SK-N-DZ (cell line): ENCODE measurements at places on chromosomes 4 and X.

DNA sequence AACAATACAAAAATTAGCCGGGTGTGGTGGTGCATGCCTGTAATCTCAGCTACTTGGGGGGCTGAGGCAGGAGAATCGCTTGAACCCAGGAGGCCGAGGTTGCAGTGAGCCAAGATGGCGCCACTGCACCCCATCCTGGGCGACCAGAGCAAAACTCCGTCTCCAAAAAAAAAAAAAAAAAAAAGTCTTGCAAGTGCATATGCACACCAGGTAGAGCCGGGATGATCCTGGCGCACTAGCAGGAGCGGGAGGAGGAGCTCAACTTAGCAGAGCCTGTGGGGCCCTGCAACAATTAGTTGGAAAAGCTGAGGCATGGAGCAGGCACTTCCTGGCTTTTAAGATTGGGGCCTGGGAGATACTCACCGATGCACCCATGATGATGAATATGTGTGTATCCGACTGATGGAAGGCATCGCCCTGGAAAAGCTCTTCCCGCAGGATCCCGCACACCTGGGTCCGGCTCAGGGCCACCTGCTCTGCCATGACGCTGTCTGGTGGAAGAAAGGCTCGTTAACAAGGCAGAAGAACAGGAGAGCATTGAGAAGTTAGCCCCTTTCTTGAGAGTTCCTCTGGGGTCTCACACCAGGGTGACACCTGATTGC, 872 bp downstream of the G6PD start:
- no peak for DNase-seq

- DNase-seq = peak; percentile 85
Observed at GRCh38 chrX:153526042-153526441, 8.6 kb downstream of the ATP2B3 start.

- no peak for DNase-seq
Observed at GRCh38 chr4:85792376-85793232, 317.7 kb downstream of the ARHGAP24 start.

GRCh38 chr4:25834411-25835107, 28.2 kb downstream of the SEL1L3 start:
- DNase-seq = no peak

DNA sequence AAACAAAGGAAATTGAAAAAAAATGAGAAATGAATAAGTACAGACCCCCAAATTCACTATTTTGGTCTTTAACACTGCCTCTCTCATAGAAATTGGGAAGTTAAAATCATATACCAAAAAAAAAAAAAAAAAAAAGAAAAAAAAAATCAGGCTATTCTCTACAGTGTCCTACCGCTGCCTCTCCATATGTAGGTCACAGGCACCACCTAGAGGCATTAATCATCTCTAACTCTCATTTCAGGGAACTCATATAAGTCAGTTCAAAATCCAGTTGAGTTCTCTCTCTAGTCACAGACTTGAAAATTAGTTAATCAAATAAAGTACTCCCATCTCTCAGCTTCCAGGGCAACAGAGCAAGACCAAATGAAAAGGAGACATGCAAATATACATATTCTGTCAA, 47.9 kb downstream of the COX18 start:
- DNase-seq = peak; percentile 21

GRCh38 chr4:22635692-22636091, 57.0 kb upstream of the GBA3 start:
- DNase-seq = no peak

DNA sequence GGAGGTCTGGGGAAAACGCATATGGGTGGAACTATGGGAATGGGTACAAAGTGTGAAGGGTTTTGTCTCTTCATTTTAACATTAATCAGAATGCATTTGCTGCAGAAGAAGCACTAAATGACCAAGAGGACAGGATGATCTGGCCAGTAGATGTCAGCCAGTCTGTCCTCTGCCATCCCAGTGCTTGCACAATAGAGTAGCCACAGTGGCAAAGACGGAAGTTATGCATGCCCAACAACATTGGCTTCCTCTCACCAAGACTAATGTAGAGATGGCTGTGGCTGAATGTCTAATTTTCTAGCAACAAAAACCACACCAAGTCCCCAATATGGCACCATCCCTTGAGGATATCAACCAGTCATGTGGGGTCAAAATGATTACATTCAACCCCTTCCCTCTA, 45.0 kb upstream of the ARHGEF6 start:
- no peak for DNase-seq

GRCh38 chr4:121978172-121978516, 26.3 kb upstream of the TRPC3 start:
- no peak for DNase-seq

DNA sequence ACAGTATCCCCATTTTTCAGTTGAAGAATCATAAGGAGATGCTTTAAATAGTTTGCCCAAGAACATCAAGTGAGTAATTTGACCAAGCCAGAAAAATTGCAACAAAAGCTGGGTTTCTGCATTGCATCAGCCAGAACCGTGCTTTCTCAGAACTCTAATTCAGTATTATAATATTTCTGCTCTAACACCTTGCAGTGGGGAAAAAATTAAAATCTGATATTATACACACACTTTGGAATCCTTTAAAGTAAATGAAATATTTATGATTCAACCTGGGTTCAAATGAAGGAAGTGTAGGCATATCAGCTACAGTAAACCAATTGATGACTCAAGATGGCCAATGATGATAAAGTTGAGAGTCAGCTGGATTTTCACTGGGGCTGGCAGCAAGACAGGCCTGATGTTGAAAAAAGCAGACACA, 387.6 kb upstream of the ZFP42 start:
- no peak for DNase-seq

DNA sequence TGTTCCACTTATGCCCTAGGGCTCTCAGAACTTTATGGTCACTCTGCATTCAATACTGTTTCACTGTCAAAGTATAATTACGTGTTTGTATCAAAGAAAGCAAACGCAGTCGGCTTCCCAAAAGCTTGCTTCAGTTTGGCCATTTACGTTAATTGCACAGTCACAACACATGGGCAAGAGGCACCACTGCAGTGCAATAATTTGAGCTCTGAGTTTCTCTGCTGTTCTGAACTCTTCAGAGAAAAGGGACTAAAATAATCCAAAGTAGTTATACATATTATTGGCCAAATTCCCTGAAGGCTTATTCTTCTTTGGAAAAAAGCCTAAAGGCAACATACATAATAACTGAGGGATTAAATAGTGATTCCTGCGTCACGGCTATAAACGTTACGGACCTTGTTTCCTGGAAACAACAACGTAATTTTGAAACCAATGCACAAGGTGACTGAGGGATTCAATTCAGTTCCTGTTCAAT, 51.3 kb downstream of the RNF150 start:
- no peak for DNase-seq

DNA sequence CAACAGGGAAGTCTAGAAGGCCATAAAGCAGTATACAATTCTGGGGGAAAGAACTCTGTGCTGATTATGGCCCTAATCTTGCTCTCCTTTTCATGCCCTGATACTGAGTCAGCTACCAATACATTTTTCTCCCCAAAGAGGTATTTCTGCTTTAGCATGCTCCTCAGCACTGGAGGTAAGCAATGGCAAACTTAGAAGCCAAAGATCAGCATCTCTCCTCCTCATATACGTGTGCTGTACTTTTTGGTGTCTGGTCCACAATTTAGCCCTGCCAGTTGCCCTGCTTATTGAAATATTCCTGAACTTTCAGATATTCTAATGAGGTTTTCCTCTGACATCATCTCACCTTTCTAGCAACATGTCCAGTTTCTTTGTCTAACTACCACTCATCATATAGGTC, 226.2 kb downstream of the FSTL5 start:
- no peak for DNase-seq

GRCh38 chrX:31126205-31126604, 54.4 kb upstream of the FTHL17 start:
- no peak for DNase-seq

- peak; percentile 23 for DNase-seq
Observed at GRCh38 chr4:171650543-171650942, 162.7 kb upstream of the GALNTL6 start.

DNA sequence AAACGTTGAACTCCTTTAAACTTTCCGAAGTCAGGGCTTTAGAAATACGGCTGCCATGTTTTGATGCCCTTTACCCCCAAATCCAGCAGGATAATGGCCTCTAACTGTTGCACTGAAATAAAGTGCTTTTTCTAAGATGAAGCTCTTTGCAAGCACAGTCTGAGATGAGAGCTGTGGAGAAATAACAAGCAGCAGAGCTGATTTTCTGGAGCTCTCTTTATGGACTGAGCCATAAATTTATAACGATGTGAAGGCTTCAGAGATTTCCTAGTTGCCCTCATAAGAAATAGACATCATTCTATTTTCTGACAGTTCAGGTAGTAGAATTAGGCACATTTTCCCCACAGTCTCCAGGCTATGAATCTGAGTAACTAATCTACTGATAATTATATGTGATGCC, 567.3 kb downstream of the PDHA2 start:
- DNase-seq = no peak

DNA sequence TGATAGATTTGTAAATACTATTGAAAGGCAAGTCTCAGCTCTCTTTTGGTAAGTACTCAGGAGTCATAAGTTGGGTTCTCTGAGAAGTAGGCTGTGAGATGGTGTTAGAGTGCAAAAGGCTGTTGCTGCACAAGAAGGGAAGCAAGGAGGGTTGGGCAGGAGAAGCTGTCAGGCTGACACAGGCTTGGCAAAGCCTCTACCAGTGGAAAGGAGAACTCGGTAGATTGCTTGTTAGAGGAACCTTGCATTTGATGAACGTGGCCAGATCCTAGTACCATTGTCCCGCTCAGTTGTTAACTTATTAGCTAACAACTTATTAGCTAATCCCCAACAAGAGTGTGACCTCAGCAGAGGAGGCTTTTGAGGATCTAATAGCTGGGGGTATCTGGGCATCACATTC, 449.3 kb upstream of the BOD1L1 start:
- no peak for DNase-seq

- no peak for DNase-seq
Observed at GRCh38 chr4:52943677-52944076, 81.6 kb downstream of the RASL11B start.

DNA sequence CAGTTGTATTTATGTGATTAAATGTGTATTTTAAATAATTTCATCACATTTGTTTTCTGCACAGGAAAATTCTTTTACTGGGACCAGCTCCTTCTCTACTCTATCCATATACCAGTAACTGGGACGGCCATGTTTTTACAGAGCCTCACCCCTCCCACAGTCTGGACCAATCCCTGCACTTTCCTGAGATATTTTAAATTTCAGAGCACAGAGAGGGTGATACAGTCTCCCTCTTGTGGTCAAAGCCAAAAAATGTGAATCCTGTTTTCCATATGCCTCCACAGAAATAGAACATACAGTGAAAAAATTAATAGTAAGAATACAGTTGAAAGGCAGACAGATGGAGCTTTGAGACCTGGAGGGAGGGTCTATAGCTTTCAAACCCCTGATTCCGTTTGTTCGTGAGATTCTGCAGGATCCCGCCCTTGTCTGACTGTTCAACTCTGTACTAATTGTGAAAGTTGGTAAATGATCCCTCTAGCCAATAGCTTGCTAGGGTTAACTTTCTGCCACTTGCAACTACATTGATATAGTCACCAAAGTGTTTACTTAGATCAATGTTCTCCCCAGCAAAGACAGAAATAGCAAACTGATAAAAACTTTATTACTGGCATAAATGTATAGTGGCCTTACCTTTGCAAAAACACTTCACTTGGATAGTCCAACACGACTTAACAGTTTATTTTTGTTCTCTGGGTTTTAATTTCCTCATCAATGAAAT, 172.2 kb downstream of the PPARGC1A start:
- DNase-seq = peak; percentile 16

GRCh38 chrX:3516051-3516541, 169.6 kb upstream of the MXRA5 start:
- no peak for DNase-seq

DNA sequence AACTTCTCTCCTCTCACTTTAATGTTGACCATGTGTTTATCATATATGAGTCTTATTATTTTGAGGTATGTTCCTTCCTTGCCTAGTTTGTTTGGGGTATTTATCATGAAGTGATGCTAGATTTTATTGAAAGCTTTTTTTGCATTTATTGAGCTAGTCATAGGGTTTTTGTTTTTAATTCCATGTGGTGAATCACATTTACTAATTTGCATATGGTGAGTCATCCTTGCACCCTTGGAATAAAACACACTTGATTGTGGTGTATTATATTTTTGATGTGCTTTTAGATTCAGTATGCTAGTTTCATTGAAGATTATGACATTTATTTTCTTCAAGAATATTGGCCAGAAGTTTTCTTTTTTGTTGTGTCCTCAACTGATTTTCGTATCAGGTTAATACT, 464.6 kb downstream of the PCDH18 start:
- no peak for DNase-seq

GRCh38 chr4:123449780-123450179, 53.2 kb downstream of the SPRY1 start:
- no peak for DNase-seq

DNA sequence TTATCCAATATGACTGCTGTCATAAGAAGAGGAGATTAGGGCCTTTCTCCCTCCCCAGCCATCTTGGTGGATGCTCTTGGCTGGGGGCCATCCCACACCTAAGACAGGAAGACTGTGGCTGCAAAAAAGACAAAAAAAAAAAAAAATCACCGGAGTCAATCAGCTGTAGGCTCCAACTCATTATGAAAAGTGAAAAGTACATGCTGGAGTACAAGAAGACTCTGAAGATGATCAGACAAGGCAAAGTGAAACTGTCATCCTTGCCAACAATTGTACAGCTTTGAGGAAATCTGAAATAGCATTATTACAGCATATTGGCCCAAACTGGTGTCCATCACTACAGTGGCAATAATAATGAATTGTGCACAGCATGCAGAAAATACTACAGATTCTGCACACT, 5.2 kb downstream of the EGFL6 start:
- no peak for DNase-seq

DNA sequence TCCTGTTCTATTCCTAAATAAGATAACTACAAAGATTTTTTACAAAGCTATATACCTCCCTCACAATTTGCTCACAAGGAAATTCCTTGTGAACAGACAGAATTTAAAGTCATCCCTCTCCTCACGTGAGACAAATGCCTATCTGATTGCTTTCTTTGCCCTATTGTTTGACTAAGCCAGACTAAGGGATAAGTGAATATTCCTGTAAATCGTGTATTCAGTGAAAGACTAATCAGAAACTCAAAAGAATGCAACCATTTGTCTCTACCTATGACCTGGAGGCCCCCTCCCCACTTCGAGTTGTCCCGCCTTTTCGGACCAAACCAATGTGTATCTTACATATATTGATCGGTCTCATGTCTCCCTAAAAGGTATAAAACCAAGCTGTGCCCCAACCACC, 15.3 kb upstream of the ZBTB33 start:
- DNase-seq = no peak
